ENCODE measurements at places on chromosomes 1 and 21.

- no peak for DNase-seq
Measured at GRCh38 chr1:97551113-97551512, 369.7 kb downstream of the DPYD start.

DNA sequence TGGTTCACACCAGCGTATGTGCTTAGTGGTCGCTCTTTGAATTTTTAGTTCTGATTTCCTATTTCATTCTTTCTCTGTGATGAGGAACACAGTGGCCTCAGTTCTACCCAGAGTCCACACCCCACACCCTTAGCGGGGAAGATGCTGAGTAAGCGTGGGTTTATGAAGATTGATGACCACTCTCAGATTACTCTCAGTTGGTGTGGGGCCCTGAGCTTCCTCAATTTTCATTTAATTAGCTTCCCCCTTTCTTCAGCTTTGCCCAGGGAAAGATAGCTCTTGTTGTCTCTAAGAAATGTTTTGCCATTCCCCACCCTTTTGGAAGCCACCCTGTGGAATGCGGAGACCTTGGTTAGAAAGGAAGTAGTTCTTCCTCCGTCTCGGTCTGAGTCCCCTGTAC, 299.9 kb upstream of the PROX1 start:
- no peak for DNase-seq

- no peak for DNase-seq
Measured at GRCh38 chr21:45318556-45319404, 31.1 kb upstream of the POFUT2 start.

DNA sequence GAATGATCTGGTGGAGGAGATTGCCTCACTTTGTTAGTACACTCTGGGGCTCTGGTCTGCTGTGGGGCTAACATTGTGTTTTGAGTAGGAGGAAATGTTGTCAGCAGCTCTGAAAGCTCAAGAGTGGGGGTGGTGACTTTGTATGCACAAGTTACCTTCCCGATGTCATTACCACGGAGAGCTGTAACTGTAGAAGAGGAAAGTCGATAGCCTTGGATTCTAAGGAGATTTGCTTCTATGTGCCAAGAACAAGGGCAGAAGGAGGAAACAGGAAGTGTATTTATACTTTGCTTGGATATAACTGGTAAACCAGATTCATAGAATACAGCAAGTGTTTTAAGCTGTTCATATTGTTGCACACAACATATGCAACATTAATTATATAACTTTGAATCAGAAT, 196.1 kb downstream of the AMY1C start:
- no peak for DNase-seq

DNA sequence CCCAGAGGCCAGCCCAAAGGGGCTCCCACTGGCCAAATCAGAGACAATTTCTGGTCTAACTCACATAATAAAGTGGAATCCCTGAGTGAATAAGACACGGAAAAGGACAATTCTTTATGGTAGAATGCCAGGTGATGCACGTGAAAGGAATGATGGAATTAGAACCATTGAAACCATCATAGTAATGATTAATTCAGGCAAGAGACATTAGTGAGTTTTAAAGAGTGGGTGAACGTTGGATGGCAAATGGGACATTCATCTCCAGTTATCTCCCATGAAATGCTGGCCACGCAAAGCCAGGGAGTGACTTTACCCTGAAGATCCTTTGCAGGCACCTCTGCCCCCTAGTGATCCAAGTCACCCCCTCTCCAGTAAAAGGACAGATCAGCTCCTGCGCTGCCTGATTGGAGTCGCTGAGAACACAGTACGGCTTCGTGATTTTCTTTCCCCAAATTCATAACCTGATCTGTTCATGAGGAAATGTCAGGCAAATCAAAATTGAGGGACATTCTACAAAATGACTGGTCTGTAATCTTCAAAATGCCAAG, 87.5 kb downstream of the AJAP1 start:
- DNase-seq: no peak

DNA sequence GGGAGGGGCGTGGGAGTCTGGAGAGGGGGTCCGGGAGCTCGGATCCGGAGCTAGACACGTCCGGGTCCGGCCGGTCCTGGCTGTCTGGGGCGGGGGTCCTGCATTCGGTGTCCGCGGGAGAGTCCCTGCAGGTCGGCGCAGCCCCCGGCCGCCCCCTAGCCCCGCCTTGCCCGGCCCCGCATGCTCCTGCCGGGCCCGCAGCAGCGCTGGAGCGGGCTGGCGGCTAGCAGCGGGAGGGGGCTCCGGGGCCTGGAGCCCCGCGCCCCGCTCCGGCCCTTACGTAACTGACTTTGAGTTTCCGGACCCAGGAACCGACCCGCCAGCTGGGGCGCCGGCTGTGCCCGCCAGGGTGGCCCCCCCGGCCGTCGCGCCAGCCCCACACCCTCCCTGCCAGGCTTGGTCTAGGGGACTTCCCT, 26.9 kb upstream of the EPB41 start:
- no peak for DNase-seq

GRCh38 chr1:235708390-235708962, 58.9 kb upstream of the GNG4 start:
- no peak for DNase-seq

- no peak for DNase-seq
Measured at GRCh38 chr1:96703186-96703585, 18.4 kb upstream of the PTBP2 start.

- no peak for DNase-seq
Measured at GRCh38 chr1:12480748-12481362, 137.2 kb downstream of the DHRS3 start.

DNA sequence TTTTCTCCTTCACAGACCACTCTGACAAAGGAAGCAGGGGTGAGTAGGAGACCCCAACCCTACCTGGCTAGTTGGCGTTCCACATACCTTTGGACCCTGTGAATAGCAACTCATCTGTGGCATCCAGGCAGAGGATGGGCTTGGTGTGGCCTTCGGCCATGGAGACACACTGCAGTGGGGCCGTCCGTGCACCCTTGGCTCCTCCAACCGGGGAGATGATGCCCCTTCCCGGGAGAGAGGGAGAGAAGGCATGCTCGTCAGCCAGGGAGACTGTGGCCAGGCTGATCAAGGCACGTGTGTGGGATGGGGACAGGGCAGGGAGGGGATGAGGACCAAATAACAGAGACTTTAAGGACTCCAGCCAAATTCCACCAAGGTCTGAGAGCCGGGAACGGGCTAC, 42.6 kb downstream of the KIF21B start:
- no peak for DNase-seq

DNA sequence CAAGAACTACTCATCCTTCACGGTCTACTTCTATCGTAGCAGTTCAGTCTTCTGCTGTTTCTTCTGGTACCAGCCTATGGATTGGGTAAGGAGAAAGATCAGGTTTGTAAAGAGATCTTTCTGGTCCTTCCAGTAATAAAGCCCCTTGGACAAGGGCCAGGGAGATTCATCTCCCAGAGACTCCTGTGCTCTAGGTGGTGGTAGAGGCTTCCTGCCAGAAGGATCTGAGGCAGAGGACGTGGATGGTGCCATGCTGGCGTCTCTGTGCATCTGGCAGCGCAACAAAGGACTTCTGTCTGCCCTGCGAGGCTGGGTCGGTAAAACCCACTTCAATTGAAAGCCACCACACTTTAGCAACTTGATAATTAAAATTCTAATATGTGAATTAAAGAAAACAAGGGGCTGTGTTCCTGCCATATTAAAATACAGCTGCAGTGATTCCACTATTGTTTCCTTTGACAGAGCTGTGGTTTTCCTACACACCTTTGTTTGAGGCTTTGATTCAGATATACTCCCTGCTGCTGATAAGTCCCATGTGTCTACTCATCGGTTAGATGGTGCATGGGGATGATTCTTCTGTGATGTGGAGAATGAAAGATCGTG, 73.6 kb downstream of the ROR1 start:
- no peak for DNase-seq

- DNase-seq: peak; percentile 19
Measured at GRCh38 chr1:108079440-108080025, 114.6 kb upstream of the VAV3 start.
